Stimulated activated CD4-positive, alpha-beta T cell treated with anti-CD3 and anti-CD28 coated beads, TNF-alpha, amount 100 ng/mL, for 1 hour (primary cell): ENCODE measurements at places on chromosomes 3 and 15.

GRCh38 chr3:193262707-193263106 lies 21.7 kb downstream of the PLAAT1 start:
- DNase-seq = no peak

DNA sequence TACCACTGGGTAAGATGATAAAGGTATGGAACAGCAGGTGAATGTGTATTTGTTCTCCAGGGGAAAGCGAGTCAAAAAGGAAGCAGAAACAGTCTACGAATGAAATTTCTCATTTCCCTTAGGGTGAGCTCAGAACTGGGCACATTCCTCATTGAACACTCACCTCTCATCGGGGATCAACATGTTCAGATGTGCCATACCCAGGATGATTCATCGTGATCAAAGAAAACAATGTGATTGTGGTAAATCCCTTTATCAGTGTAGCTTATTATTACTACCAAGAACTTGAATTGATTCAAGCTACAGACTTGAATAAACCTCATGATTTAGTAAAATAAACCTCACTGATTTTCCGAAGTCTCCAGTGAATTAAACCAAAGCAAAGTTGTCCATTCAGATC lies 72.1 kb downstream of the GJD2 start:
- DNase-seq = no peak

DNA sequence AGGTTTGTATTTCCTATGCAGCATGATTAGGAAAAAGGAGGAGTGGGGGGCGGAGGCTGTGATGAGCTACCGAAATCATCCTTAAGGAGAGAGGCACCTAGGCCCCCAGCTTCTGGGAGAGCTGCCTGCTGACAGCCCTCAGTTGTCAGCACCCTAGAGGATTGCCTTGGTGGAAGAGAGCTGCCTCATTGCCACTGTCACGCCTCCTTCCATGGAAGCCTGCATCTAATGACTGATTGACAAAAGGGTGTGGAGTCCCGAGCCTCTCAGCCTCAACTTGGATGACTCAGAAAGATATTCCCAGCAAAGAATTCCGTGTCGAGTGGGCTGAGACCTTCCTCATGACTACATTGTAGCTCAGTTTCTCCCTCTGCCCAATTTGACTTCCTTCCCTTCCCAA lies 320.4 kb upstream of the PROK2 start:
- no peak for DNase-seq

GRCh38 chr15:27549746-27550145 lies 549.4 kb downstream of the OCA2 start:
- DNase-seq = no peak

DNA sequence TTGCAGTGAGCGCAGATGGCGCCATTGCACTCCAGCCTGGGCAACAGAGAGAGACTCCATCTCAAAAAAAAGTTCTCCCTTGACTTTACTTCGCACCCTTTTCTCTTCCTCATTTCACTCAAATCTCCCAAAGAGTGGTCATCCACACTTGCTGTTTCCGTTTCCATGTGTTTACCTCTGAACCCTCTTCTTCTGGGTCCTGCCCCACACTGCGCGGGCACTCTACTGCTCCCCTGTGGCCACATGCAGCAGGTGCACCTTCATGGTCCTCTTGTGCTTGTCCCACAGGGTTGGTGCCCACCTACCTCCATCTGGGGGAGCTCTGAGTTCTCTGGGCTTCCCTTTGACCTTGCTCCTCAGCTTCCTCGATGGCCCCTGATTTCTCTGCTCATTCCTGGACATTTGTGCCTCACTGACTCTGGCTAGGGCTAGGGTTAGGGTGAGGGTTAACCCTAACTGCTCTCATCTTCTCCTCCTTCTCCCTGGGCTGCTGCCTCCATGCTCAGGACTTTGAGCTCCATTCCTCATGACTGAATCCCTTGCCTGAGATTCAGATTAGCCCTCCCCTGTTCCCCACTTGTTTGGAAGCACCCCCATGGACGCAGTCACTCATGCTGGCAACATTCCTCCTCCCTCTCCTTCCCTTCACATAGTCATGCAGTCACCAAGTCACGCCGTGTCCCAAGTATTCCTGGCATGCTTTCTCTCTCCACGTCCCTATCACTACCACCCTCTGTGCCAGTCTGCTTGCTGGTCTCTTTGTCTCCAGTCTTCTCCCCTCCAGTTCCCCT lies 26.6 kb upstream of the KY start:
- no peak for DNase-seq

DNA sequence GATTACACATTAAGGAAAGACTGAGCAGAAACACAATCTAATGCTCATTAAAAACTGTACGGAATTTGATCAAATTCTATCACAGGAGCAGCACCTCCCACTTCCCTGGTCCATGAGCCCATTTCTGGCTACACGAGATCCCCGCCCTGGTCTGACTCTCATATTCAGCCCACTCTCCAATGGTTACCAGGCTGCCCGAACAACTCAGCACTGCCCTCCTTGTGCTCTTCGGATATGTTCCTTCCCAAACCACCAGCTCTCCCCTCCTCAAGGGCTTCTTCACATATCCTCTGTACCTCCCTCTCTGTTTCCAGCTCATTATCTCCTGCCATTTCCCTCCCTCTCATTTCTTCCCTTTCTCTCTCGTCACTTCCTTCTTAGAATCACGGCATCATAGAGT lies 180.5 kb downstream of the RSL24D1 start:
- no peak for DNase-seq

DNA sequence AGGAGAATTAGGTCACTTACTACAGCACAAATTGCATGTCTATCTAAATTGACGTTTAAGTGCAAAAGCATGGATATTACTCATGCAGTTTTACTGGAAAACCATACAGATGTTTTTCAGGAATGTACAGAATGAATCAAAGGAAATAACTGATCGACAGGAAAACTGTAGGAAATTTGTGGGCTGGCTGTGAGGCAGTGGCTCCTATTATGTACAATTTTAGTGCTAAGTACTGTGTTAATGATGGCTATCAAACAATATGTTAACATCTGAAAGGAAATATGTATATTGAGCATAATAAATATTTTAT lies 6.9 kb downstream of the NUDT16 start:
- no peak for DNase-seq

DNA sequence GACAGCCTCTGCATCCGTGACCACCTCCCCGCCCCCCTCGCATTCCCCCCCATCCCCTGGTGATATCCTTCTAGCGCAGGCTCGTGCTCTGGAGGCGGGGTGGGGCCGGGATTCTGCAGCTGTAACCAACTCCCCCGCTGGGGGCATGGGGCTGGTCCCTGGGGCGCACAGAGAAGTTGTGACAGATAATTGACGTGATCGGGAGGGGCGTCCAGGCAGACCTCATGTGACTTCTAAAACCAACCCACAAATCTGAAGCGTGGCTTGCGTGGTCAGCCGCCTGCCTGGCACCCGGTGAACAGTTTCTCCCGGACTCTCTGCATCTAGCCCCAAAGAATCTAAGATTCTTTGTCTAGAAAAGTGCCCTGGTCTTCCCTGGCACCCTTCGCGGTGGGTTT lies 100.6 kb upstream of the IGF1R start:
- no peak for DNase-seq

GRCh38 chr3:161821591-161821990 lies 325.0 kb downstream of the OTOL1 start:
- no peak for DNase-seq

DNA sequence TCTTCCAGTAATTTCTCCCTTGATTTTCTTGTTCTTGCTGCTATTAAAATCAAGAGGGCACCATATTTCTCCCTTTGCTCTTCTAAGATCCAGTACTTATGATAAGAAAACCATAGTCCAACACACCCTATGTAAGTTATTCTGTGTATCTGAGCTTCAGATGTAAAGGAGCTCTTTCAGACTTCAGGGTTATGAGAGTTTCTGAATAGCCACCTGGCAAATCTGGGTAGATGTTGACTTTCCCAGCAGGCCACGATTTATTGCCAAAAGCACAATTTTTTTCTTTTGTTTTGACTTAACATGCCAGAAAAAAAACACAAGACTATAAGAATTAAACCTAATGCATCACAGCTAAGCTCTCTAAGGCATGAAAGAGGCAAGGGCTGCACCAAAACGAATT lies 1045.0 kb downstream of the FHIT start:
- DNase-seq = no peak

GRCh38 chr3:164620423-164620822 lies 457.9 kb downstream of the SI start:
- DNase-seq = no peak

GRCh38 chr3:15272426-15273196 lies 59.8 kb downstream of the SH3BP5 start:
- no peak for DNase-seq

DNA sequence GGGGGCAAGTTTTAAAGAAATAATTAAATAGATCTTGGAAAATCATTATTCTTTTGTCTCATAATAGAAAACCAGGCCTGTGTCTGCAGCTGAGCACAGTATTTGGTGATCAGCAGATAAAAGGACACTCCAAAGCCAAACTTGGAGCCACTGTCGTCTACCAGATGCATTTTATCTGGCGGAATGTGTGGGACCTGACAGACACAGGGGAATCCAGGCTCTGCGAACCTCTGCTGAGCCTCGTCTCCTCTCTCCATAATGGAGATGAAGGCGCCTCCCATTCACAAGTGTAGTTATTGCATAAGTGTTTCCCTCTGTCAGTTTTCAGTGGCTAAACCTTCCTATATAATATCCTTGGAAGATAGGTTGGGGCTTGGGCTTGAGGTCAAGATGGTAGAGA lies 42.1 kb downstream of the EEFSEC start:
- DNase-seq = no peak

DNA sequence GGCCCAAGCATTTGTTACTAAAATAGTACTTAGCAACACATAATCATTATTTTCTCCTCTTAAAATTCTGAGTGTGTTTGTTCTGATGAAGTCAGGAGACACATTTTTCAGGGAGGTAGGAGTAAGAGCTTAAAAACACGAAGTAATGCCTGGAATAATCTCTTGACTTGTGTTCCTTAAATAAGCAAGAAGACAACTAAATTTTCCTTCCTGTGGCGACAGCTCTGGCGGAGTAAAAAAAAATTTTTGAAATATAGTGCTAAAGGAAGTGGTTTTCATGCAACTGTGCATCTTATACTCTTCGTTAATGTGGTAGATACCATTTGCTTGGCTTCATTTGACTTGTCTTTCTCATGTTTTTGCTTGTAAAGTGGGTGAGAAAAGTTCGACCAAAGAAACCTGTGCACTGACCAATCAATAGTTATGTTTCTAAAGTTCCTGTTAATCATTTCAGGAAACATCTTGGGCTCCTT lies 11.1 kb upstream of the MBNL1 start:
- DNase-seq = no peak

DNA sequence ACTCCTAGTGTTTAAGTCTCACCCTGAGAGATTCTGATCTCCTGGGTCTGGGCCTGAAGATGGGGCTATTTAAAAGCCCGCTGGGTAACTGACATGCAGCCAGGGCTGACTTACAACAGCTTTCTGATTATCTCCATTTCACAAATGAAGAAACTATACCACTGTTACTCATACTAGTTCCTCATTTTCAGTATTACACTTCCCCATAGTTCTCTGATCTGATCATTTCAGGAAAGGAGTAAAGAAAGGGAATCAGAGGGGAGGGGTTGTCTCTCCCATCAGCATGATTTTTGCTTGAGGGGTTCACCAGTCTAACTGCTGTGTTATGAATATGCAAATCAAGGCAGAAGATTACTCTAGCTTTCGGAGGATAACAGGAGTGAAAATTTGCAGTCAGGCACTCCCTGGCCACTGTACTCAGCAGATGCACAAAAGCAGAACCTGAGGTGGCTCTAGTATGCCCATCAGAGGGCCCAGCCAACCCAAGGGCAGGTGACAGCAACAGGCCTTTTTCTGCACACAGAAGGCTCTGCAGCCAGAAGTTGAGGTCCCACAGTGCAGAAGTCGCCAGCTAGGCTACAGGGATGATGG lies 59.4 kb downstream of the DAPK2 start:
- no peak for DNase-seq
